ENCODE measurements at places on chromosomes 3 and 15. TPM values are rescaled to one million over a fixed set of nuclear protein-coding genes. Genes with fewer than 3 reads are reported as not detected.

IL17RE gene
- total RNA-seq, result 4.6 TPM

GHRL gene
- not detected for total RNA-seq

RCN2 gene
- total RNA-seq, result 60.5 TPM

LTK gene
- 1.4 TPM for total RNA-seq

CIDEC gene
- 0.13 TPM for total RNA-seq

CACNA2D2 gene
- 0.16 TPM for total RNA-seq

CTSH gene
- 78.7 TPM for total RNA-seq

ERICH6 gene
- not detected for total RNA-seq

MUC20 gene
- 0.38 TPM for total RNA-seq

PLSCR4 gene
- 2.9 TPM for total RNA-seq

STARD5 gene
- 1.5 TPM for total RNA-seq

GRM7 gene
- not detected for total RNA-seq
